Hematopoietic multipotent progenitor cell (in vitro differentiated cells): ENCODE measurements at places on chromosomes 12 and 14.

GRCh38 chr14:102690509-102691286, 86.6 kb upstream of the TRAF3 start:
- peak; percentile 14 for DNase-seq

- DNase-seq: no peak
Observed at GRCh38 chr12:15151161-15152091, 69.8 kb downstream of the RERG start.

GRCh38 chr14:38209572-38210557, 2.2 kb downstream of the SSTR1 start:
- no peak for DNase-seq

DNA sequence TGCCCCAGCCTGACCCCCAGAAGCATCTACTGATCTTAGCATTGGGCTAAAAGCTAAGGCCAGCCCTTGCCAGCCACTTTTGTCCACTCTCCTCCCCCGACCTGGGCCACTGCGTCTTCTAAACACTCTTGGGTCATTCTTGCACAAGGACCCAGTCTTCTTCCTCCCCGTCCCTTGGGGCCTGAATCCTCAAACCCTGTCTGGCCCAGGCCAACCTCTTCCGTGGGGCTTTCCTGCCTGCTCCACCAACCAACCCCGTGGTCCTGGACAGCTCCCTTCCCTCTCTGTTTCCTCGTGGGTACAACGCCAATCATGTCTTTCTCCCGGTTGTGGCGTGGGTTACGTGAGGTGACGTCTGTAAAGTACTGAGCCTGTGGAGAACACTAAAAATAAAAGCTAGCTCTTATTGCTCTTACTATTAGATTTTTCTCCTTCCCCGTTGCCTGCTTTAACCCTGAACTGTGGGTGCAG, 21.5 kb downstream of the FAM222A start:
- DNase-seq: no peak

DNA sequence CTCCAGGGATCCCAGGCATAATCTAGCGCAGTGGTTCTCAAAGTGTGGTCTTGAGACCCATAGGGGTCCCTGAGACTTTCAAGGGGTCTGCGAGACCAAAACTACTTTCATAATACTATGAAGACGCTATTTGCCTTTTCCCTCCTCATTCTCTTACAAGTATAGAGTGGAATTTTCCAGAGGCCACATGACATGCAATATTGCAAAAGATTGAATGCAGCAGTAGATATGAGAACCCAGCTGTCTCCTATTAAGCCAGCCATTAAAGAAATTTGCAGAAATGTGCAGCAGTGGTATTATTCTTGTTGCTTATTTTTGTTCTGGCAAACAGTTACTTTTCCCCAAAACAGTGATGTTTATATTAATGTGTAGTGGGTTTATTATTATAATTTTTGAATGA, 62.8 kb downstream of the VWF start:
- no peak for DNase-seq

GRCh38 chr14:99035268-99035667, 236.7 kb downstream of the BCL11B start:
- no peak for DNase-seq

DNA sequence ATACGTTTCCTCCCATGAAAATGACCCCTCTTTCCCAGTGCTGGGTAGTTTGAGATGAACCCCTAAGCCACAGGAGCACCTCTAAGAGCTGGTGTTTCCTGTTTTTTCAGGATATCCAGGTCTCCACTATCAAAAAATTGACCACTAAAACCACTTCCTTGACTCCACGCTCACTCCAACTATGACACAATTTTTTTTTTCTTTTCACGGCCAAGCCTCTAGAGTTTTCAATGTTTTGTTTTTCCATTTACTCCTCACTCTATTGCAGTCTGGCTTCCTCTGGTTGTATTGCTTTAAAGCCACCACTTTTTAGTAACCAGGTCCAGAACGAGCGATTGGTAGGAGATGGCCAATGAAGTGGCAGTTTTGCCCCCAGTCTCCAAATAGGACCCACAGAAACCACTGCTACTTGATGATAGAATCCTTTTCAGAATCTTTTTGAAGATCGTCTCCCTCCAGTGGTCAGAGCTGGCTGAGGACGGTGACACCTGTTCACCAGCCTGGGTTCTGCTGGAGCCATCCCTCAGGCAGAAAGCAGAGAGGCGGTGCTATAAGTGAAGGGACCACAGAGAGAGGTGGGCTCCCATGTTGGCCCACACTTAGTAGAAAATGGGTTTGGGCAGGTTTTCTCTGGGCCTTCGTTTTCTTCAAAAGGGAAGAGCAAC, 454.4 kb downstream of the VRK1 start:
- DNase-seq: no peak

- no peak for DNase-seq
Observed at GRCh38 chr12:123358035-123358434, 6.6 kb downstream of the SBNO1 start.

DNA sequence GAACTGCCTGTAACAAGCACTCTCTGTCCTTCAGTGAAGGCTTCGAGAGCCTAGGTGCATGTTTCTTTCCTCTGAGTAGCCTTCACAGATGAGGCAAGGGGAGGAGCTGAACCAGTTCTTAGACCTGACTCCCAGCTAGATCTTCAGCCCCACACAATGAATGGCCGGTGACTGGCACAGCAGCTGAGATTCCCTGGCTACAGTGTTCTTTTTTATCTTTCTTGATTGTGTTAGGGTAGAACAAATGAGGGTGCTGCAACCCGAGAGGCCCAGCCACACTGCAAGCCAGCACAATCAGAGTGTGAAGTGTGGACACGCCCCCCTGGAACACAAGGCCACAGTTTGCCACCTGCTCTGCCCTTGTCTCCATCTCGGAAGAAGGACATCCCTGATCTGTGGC, 19.1 kb upstream of the COL2A1 start:
- no peak for DNase-seq

DNA sequence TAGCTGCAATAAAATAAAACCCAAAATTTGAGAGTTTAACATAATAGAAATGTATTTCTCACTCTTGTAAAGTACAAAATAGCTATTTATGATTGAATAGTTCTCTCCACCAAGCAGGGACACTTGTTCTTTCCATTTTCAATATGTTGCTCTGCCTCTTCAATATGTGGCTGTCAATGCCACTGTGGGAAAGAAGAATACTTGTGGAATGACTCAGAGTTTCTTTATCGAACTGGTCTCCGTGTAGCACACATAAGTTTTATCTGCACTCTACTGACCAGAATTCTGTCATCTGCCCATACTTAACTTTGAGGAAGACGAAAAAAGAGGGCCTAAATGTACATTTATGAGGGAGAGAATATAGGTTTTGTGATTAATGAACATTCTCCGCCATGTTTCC, 256.9 kb downstream of the ATXN7L3B start:
- DNase-seq: no peak

DNA sequence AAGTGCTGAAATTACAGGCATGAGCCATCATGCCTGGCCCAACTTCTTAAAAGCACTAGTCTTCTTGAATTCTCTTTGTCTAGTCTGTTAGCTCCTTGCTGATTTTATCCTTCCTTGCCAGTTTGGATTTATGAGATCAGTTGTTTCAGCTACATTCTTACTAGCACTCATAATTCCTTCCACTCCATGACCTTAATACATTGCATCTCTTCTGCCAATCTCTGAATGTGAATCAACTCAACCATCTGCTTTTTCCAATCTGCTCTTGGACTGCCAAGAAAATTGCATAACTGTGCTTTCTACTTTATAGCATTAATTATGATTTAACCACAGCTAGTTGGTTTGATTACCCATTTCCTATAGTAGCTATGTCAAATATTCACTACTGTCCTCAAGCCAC, 14.9 kb upstream of the HEATR5A start:
- DNase-seq: no peak

DNA sequence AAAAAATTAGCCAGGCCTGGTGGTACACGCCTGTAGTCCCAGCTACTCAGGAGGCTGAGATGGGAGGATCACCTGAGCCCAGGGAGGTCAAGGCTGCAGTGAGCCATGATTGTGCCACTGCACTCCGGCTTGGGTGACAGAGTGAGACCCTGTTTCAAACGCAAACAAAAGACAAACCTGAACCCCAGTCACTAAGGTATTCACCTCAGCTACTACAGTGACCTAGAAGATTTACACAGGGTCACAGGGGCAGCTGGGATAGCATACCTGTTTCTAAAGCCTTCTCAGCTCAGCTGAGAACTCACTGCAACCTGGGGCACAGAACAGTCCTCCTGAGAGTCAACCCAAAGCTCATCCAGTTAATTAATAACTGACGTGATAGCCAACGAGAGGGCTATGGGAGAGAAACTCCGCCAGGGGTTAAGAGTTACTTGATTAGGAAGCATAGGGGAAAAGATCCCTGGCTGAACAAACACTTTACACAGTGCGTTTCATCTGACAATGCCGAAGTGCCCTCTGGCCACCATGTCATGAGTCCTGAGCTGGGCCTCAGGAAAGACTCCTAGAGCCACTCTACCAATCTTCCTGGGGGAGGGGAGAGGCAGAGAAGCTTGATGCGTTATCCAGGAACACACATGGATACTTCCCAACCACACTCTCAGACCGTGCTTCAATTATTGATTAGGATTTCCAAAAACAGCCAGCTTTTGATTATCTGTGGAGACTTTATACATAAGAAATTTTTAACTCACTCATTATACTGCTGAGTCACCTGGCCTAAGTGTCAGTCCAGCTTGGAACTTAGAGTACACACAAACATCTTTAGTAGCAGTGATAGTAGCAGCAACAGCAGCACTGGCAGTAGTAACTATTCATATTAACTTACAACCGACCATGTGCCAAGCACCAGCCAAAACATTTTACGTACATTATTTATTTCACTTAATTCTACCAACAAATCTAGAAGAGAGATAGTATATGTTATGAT, 48.2 kb downstream of the FOXN3 start:
- no peak for DNase-seq

- DNase-seq: no peak
Observed at GRCh38 chr14:78016532-78016931, 153.6 kb upstream of the NRXN3 start.

DNA sequence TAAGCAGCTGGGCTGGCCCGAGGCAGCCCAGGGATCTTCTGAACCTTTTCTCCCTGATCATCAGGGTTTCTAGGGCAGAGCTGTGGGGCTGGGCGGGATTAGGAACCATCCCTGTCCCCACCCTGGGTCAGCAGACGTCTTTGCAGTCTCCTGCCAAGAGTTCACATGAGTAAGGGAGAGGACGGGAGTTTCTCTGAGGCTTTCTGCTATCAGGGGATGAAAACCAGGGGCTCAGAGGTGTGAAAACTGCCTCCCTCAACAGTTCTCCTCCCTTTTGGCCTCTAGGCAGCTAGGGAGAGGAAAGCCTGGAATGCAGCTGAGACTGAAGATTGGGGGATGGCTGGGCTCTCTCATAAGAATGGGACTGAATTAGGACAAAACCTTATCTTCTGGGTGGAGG, 7.9 kb downstream of the ZNF385A start:
- DNase-seq: no peak

DNA sequence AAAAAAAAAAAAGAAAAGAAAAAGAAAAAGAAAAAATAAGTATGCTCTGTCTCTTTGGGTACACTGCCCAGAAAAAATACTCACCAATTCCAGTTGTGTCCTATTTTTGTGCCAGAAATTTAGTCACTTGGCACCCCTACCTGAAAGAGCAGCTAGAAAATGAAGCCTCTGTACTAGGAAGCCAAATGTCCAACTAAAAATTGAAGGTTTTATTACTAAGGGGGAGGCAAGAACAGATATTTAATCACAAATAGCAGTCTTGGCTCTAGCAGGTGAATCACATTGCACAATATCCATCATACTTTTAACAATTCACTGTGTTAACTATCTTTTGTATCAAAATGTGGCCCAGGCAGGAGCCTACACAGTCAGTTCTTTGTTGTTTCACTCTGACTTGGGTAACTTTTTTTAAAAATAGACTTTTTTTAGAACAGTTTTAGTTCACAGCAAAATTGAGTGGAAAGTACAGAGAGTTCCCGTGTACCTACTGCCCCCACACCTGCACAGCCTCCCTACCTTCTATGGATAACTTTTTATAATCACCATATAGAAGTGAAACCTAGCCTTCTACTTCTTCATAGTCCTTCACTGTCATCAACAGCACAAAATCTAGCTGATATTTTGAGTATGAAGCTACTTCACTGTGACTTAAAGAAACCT, 87.1 kb upstream of the ATF7IP start:
- DNase-seq: no peak

- DNase-seq: no peak
Observed at GRCh38 chr12:6377667-6377994, 2.3 kb upstream of the SCNN1A start.

DNA sequence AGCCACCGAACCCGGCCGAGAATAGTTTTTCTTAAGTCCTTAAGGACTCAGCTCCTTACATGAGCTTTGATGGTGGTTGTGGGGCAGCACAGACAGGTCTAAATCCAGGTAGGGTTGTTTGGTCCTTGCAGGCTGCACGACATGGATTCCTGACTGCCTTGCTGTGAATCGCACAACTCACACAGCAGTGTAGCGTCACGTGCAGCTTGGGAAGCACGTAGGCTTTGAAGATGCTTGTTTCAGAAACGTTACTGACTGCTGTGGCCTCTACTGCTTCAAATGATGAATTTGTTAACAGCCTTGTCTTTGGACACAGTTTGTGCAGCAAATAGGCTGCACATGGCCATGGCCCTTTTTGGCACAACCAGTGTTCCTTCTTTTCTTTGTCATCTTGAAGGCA, 29.9 kb downstream of the ZBTB42 start:
- DNase-seq: no peak

DNA sequence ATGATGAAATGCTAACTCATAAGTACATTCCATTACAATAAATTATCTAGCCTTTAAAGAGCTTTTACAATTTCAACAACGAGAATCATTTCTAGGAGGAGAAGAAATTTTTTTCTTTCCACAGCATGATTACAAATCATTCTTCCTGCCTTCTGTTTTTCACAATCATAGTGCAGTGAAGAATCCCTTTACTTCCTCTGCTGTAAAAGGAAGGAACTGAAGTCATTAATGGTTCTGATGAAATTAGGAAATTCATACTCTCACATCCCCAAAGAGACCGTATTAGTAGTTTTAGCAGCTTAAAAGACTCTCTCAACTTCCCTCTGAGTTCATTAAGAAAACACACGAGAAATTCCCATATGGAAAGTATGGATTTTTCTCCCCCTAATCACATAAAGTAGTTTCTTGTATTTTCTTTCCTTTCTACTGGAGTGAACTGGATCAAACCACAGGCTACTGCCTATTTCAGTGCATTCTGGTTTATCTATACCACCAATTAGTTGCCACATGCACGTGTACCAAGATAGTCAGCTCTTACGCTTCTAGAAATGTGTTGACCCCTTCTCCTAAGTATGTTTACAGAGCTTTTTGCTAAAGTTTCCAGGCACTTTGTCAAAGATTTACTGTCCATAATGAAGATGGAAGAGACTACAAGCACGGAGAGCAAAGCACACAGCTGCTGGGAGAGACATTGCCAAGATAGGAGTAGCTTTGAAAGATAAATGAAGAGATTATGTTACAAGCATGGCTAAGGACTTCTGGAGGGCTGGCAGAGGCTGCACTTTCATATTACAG, 58.9 kb upstream of the KITLG start:
- DNase-seq: no peak

GRCh38 chr12:119178544-119179334, at the start of gene HSPB8:
TSS of gene HSPB8 (plus strand) at chr12:119178931. CDS start at chr12:119179313, 382 bp downstream.
- no peak for DNase-seq

GRCh38 chr12:124036657-124037109, 63.7 kb downstream of the ZNF664 start:
- DNase-seq: peak; percentile 36

GRCh38 chr12:41932470-41932991, 212.1 kb downstream of the GXYLT1 start:
- DNase-seq: no peak
